ENCODE measurements at places on chromosomes 2 and 18. TPM values are rescaled to one million over a fixed set of nuclear protein-coding genes. Genes with fewer than 3 reads are reported as not detected.

The SLC16A14 gene
- total RNA-seq = 11.2 TPM

The SETBP1 gene
- total RNA-seq = 46.3 TPM

The PAIP2B gene
- 20.3 TPM for total RNA-seq

DNA sequence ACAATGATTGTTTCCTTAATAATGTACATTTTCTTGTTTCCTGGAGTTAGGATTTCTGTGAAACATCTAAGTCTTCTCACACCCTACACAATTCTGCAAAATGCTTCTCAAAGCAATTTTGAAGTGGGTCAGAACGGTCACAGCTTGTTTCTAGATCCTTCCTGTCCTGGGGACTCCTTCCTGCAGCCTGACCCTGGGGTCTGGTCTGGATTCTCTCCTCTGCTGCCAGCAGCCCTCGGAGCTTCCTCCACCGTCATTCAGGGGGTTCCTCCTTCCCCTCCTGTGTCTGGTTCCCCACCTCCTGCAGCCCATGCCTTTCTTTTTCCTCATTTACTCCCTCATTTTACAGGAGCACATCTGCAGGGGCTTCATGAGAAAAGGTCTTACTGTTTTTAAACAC, 322.1 kb downstream of the AGPS start:
- no peak overlapping the region for H3K27ac ChIP-seq
- no peaks in the 10 kb centered on the region for H3K4me1 ChIP-seq
- no peak for DNase-seq
- no peaks in the 10 kb centered on the region for H3K27me3 ChIP-seq
- no peak overlapping the region for H3K4me3 ChIP-seq

The DHRS9 gene
- total RNA-seq = 0.33 TPM

GRCh38 chr2:120670371-120670770, 65.3 kb upstream of the GLI2 start:
- no peak overlapping the region for H3K27ac ChIP-seq
- no peak for DNase-seq
- H3K4me3 ChIP-seq = no peak overlapping the region
- H3K27me3 ChIP-seq = no peaks in the 10 kb centered on the region
- peaks cover 3% of the 10 kb centered on the region for H3K4me1 ChIP-seq

- no peaks in the 10 kb centered on the region for H3K27me3 ChIP-seq
- H3K4me1 ChIP-seq = peaks cover 9% of the 10 kb centered on the region
- no peak overlapping the region for H3K4me3 ChIP-seq
- no peak for DNase-seq
- no peak overlapping the region for H3K27ac ChIP-seq
- H3K36me3 ChIP-seq = no peaks in the 10 kb centered on the region
Observed at GRCh38 chr18:36176177-36176584, 11.1 kb upstream of the MOCOS start.

DNA sequence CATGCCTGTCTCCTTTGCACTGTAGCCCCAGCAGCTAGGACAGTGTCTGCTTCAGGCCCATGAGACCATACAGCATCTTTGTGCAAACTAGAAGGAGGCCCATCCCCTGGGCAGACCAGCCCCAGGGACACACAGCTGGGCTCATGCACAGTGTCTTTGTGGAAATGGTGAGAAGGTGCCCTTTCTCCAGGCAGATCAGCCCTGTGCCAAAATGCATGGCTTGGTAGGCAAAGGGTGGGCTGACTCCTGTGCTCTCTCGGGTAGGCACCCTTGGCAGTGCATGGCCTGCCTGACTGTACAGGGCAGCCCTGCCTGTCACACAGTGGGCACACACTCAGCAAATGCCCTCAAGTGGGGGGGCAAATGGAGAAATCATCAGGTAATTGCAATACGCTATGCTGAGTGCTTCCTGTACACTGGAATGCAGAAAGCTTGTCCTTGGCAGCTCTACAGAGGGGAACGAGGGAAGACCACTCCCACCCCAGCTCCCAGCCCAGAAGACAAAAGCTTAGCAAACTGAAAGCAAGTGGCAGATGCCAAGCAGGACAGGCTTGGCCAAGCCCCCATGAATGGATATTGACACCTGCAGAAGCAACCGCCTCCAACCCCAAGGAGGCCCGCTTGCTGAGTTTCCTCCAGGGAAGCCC, 21.6 kb downstream of the TNS1 start:
- no peak for DNase-seq
- H3K4me3 ChIP-seq = no peak overlapping the region
- H3K27me3 ChIP-seq = no peaks in the 10 kb centered on the region

- no peak overlapping the region for H3K4me3 ChIP-seq
- no peaks in the 10 kb centered on the region for H3K36me3 ChIP-seq
- DNase-seq = no peak
- no peaks in the 10 kb centered on the region for H3K4me1 ChIP-seq
- H3K27me3 ChIP-seq = no peaks in the 10 kb centered on the region
Observed at GRCh38 chr2:230684270-230685168, 28.1 kb upstream of the CAB39 start.

The KCNK3 gene
- 4.2 TPM for total RNA-seq

DNA sequence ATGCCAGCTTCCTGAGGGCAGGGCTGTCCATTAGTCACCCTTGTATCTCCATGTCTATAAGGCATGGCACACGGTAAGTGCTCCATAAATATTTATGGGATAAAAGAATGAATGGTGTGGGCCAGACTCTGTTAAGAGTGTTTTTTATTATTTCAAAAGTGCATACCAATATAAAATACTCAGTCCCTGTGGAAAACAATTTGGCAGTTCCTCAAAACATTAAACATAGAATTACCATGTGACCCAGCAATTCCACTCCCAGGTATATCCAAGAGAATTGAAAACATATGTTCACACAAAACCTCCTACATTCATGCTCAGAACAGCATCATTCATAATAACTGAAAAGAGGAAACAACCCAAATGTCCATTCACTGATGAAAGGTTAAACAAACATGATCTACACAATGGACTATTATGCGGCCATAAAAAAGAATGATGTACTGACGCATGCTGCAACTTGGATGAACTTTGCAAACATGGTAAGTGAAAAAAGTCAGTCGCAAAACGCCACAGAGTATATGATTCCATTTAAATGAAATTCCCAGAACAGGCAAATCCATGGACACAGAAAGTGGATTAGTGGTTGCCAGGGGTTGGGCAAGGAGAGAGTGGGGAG, 69.1 kb upstream of the TCF7L1 start:
- H3K27me3 ChIP-seq = no peaks in the 10 kb centered on the region
- H3K4me1 ChIP-seq = no peaks in the 10 kb centered on the region
- no peak overlapping the region for H3K4me3 ChIP-seq

- H3K27ac ChIP-seq = no peak overlapping the region
- no peaks in the 10 kb centered on the region for H3K36me3 ChIP-seq
- H3K4me3 ChIP-seq = no peak overlapping the region
- peaks cover 2% of the 10 kb centered on the region for H3K4me1 ChIP-seq
- H3K27me3 ChIP-seq = no peaks in the 10 kb centered on the region
Observed at GRCh38 chr18:79260510-79260909, 135.2 kb upstream of the NFATC1 start.

DNA sequence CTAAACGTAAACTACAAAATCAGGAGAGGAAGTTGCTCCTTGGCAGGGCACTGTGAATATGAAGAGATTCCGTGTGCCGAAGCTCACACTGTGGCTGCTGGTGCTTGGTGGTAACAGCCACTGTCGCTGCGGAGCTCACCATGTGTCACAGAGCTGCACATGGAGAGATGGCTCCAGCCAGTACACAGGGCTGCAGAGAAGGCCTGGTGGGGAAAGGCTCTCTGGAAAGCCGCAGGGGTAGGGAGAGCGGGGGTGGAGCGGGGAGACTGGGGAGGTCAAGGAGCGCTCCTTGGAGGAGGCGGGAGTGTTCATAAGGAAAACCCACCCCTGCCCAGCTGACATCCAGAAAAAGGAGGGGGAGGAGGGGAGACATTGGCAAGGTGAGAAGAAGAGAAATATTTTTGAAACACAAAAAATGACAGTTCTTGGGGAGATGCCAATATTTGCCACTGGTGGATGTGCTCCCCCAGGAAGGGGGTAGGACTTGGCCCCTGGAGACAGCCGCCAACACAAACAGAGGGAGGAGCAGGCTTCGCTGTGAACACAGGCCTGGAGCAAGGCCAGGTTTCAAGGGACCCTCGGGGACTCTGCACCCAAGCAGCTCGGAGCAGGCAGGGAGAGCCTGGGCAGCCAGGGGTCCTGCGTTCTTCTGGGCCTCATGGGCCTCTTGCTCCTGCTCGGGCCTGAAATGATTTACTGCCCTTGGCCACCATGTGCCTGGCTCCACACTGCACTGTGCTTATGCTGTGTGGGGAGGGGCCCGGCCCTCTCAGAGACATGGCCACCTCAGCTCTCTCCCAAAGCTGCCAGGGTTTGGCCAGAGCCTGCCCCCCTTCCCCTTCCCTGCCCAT, 102.6 kb upstream of the GLI2 start:
- H3K27me3 ChIP-seq = no peaks in the 10 kb centered on the region
- no peaks in the 10 kb centered on the region for H3K4me1 ChIP-seq
- no peak for DNase-seq
- no peak overlapping the region for H3K27ac ChIP-seq
- H3K36me3 ChIP-seq = no peaks in the 10 kb centered on the region

DNA sequence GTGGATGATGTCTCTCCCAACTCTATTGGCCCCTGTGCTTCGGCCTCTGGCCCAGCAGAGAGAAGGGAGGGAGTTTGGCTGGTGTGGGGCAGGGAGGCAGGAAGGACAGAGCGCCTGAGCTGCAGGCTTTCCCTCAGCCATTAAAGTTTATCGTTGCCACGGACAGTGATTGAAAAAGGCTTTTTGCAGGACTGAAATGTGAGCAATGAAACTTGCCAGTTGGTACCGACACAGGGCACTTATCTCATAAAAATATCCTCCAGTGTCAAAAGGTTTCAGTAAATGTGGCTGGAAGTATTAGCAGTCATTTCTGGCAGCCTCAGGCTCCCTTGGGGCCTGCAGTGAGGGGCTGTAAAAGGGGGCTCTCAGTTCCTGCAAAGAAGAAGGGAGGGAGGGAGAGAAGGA, 169.2 kb downstream of the GLI2 start:
- peaks cover 26% of the 10 kb centered on the region for H3K4me1 ChIP-seq
- DNase-seq = no peak
- no peak overlapping the region for H3K27ac ChIP-seq

- no peaks in the 10 kb centered on the region for H3K36me3 ChIP-seq
- H3K27me3 ChIP-seq = no peaks in the 10 kb centered on the region
- H3K27ac ChIP-seq = no peak overlapping the region
- no peaks in the 10 kb centered on the region for H3K4me1 ChIP-seq
- no peak for DNase-seq
Observed at GRCh38 chr2:37357530-37357929, 13.1 kb downstream of the QPCT start.
